ENCODE measurements at places on chromosomes 1 and 21.

DNA sequence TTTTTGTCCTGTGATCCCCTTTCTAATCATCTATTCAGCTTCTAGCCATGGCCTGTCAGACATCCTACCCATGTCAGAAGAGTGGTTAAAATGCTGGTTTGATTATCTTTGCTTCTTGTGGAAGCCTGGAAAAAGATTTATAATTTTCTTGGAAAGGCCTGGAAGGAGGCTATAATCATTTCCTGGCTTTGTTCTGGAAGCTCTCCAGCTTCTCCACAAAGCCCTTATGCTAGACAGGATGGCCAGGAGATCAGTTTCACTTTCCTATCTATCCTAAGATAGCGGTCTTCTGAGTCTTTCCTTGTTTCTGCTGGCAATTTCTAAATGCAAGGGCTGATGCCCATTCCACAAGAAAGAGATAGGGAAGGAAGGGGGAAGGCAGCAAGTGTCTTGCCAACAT lies 90.9 kb upstream of the SLC44A3 start:
- no peak for DNase-seq

- DNase-seq, result no peak
These were observed 88.8 kb downstream of the ST3GAL3 start for GRCh38 chr1:43796111-43796581.

DNA sequence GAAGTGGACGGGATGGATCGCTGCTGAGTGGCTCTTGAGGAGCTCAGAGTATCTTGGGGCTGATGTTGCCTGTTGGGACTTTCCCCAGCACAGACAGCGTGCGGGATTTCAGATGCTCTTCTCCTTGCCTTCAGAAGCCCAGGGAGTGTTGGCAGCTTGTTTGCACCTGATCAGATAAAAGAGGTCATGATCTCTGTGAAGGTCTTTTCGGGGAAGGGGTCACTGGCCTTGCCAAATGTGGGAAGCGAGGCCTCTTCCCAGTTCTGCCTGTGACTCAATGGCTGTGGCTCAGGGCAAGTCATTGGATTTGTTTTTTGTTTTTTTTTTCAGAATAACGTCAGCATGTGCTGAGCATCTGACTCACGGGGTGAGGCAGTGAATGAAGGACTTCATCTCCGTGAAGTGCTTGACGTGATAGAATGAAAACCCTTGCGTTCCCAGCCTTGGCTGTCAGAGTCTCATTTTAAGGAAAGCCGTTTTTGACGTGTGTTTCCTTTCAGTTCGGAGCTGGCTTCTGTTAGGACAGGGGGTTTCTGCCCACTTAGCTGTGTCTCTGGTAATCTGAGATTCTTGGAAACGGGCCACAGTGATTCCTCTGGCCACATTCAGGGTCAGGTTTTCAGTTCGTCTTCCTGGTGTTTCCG lies 46.7 kb downstream of the GALNT2 start:
- no peak for DNase-seq

DNA sequence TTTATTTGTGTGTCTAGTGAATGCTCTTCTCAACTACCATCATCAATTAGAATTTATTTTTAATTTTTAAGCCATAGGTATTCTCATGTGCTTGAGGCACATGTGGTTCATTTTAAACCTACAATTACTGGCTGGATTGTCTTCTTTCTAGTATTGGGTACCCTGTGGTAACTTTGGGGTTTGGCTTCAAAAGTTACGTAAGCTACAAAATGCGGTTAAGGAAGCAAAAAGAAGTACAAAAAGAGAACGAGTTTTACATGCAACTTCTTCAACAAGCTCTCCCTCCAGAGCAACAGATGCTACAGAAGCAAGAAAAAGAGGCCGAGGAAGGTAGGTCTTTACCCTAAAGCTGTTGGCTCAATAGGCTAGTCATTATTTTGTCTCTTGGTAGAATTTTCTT lies 25.8 kb downstream of the MACO1 start:
- DNase-seq, result no peak

- DNase-seq, result no peak
These were observed 34.9 kb upstream of the NTNG1 start for GRCh38 chr1:107105914-107106313.

GRCh38 chr21:45326169-45326851 lies 38.6 kb upstream of the POFUT2 start:
- no peak for DNase-seq

- DNase-seq, result no peak
These were observed 71.4 kb upstream of the GCLM start for GRCh38 chr1:93980320-93981273.

- DNase-seq, result no peak
These were observed 367.4 kb downstream of the RPS6KC1 start for GRCh38 chr1:213418268-213419071.
